ENCODE measurements at places on chromosomes 3 and 15.
A peak's percentile ranks its signal among the peaks of the same experiment; 100 is the strongest.

DNA sequence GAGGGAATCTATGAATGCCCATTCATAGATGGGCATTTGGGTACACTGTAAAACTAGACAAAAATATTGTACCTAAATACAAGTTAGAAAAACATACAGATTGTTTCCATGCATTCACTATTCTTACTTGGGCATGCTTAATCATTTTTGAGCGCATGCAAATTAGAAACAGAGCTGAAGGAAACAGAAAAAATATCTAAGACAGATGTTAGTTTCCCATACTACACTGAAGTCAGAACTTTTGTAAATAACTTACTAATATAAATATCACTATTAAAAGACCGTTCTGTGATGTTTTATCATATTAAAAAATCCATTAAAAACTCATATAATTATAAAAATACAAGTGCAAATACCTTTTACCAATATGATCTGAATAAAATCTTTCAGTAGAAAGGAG, 58.7 kb downstream of the GOLIM4 start:
- DNase-seq: no peak

DNA sequence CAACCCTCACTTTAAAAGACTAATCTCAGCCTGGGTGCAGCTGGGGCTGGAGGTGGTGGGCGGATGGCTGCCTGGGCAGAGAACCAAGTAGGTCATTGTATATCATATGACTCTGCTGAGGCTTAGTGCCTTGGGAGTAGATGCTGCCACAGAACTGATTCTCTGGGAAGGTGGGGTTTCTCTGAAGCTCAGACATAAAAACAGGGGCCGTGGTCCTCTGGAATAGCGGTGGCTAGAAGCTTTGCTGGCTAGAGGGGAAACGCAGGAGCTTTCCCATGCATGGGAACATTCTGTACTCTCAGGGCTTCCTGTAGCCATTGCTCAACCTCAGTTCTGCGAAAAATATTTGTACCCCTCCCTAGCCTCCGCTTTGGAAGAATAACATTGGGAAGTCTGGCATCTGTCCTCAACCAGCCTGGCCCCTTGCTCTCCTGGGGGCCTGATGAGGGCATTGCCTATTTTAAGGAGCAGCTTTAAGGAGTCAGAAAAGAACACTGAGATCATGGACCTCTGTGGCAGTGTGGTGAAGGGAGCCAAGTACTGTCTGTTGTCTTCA, 14.7 kb downstream of the TIMP4 start:
- DNase-seq: peak; percentile 14

DNA sequence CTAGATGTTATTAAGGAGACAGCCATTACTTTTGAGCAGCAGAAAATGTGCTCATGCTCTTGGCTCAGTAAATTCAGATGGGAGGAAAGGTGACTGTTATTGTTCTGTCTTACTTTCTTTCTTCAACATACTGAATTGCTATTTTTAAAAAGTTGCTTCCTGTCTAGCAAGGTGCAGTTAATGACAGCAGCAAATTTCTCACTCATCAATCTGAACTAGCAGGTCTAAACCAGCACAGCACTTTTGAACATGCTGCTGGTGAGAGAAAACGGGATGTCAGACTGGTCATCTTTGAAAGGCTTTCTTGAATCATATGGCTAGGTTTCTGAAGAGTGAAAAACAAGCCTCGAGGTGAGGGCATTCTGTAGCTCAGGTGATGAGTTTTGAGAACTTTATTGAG, 384.7 kb downstream of the MFSD1 start:
- DNase-seq: no peak

DNA sequence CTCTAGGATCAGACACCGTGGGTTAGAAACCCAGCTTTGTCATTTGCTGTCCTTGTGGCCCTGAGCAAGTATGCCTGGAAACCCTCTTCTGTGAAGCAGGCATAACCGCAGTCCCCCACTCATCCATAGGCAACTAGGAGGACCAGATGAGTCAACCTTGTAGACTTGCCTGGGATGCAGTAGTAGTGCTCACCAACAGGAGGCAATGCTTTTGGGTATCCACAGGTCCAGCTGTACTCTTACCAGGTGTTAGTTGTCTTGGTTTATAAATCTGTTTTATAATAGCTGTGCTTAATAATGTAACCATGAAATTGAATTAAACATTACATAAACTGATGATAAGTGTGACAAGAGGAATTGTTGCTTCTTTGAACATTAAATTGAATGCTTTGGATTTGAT, 389.3 kb downstream of the IL20RB start:
- DNase-seq: no peak

- no peak for DNase-seq
These were observed 776.5 kb downstream of the ROBO2 start for GRCh38 chr3:77816366-77816765.

DNA sequence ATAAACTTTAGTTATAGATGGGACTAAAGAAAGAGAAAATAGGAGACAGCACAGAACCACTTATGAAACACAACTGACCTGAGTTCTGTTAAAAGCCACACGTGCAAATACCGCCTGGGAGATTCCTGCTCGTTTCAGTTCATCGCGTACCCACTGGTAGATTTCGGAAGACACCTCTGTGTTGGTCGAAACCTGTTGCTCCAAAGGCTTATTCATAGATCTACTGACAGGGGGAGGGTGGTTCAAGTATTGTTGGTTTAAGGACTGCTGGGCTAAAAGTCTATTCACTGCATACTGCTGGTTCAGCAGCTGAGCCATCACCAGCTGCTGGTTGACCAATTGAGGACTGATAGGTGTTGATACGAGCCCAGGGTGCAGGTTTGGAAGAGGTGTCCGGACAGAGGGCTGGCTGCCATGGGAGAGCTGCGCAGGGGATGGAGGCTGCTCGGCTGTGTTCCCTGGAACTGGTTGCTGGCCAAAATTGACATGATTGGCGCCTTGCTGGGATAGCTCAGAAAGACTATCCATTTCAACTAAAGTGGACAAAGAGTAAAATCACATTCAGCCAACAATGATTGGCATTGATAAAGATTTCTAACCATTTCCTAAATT, 30.6 kb downstream of the SATB1 start:
- DNase-seq: no peak

DNA sequence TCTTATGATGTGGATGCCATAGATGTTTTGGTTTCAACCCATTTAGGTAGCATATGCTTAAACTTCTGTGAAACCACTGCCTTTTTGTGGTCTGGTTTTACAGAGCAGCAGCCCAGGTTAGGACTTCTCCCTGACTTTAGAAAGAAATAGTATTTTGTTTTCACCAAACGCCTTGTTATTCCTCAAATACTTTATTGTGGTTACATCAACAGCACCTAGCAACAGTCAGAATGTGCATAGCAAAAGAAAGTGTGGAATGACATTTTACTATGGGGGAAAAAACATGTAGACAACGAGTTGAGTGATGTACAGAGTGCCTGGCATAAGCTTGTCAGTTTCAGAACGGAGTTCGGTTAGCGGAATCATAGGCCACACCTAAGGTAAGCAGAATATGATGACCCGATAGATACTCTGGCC, 159.2 kb downstream of the TPRG1 start:
- no peak for DNase-seq

GRCh38 chr3:48899273-48899672, 591 bp upstream of the SLC25A20 start:
- no peak for DNase-seq

DNA sequence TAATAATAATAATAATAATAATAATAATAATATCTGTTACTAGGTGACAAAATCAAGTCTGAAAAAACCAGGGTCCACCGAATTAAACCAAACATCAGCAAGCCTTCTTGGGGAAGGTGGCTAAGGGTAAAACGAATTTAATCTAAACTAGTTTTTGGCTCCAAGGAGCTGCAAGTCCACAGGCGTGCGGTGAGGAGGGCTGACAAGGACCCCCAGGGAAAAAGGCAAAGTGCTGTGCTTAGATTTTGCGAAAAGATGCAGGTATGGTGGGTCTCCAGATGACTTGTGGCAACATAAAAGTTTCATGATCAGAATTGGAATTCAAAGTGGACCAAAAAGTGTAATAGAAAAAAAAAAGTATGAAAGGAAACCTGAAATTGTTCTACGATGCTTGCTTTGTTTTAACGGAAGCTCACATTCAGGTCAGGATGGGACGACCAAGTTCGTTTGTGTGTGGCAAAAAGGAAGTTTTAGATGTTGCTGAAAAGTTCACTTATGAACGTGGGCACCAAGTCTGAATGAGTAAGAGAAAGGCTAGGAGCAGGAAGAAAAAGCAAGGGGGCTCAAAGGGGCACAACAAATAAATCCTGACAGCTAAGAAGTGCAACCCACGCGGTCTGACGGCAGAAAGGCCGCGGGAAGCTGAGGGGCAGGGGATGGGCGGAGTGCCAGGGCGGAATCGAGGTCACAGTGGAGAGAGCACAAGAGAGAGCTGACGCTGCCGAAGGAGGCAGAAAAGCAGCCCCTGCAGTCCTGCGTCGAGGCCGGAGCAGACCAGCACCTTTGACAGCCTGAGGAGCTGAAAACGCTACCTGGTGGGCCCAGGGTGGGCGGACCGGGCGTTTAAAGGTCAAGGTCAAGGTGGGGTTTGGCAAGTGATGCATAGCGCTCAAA, 1.1 kb downstream of the WDR82 start:
- DNase-seq: peak; percentile 48

DNA sequence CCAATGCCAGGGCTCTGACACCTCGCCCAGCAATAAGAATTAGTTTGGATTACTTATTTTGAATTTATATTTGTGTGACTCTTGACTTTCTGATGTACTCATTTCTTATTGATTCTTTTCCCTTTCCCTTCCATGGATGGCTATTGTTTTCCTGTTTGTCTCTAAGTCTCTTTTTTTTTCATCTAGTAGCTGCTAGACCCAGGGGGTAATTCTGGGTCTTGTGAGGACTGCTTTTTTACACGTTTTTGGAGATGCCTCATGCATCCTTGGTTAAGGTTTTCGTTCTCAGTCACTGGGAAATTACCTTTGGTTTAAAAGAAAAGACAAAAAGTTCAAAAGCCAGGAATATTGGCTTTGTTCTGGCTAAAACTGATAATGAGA, 70.2 kb upstream of the STRIT1 start:
- DNase-seq: no peak

DNA sequence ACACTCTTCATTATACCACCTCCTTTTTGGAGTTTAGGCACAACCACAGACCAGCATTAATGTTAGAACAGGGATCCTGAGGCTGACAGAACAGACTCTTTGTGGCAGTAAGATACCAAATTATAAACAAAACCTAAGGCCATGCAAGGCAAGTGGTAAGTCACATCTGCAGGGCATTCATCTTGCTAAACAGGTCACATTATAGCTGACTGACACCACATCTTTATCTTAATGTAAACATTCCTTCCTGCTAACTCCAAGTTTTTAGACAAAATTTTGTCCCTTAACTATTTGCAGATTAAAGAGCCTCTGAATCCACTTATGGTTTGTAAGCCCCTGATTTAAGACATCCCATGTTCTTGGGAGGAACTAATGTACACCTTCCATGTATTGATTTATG, 500.6 kb downstream of the PYDC2 start:
- no peak for DNase-seq

DNA sequence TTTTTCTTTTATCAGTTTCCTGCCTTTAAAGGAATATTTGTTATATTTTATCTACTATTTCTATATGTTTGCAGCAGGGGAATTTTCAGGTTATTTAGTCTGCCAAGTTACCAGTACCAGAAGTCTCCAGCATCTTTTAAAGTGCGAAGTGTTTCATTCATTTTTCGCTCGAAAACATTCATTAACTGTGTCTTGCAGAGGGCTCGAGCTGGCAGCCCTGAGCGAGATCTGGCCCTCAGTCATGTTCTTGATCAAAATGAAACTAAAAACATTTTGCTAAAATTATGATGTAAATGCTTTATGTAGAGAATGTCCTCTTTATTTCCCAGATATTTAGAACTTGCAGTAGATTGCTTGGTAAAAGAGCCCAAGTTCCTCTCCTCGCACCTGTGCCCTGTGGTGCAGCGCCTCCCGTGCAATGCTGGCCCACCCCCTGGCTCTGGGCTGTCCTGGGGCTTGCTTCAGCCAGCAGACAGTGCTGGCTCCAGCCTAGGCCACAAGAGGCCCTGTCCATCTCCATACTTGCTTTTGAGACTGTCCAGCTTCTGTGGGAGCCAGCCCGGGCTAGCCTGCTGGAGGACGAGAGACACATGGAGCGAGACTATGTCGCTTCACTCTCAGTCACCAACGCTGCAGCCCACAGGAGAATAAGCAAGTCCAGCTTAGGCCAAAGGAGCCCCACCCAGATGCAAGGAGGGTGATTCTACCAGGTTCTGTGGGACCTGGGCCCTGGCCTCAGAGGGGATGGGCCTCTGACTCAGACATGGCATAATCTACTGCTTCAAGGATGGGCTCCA, 71.9 kb upstream of the PRR23E start:
- DNase-seq: no peak

- DNase-seq: no peak
These were observed 699.5 kb upstream of the CFAP20DC start for GRCh38 chr3:59749291-59749690.

- DNase-seq: peak; percentile 90
These were observed 642 bp downstream of the ZBTB11 start for GRCh38 chr3:101676216-101676764.

DNA sequence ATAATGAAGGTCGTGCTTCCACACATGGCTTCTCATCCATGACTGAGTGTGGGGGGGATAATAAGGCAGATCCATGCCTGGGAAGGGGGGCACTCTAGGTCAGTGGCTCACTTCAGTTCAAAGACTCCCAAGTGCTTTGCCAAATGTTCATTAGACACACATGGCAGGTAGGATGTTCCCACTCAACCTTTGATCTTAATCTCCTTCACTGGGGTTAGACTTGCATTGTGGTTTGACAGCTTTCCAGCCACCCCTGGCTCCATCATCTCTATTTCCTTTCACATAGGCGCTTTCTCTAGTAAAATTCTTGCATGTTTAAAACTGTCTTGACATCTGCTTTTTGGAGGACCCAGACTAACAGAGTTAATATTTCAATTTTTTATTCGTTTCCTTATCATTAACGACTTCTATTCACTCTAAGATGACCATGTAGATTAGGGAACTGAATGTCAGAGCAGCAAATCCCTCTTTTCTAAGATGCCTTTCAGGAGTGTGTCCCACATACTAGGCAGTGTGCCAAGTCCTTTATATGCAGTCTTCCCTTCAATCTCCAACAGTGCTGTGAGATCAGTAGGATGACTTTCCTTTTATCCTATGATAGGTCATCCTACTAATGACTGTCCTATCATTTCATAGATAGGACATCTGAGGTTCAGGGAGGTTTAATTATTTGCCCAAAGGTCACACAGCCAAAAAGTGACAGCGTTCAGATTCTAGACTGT, 57.9 kb downstream of the BTD start:
- DNase-seq: no peak

DNA sequence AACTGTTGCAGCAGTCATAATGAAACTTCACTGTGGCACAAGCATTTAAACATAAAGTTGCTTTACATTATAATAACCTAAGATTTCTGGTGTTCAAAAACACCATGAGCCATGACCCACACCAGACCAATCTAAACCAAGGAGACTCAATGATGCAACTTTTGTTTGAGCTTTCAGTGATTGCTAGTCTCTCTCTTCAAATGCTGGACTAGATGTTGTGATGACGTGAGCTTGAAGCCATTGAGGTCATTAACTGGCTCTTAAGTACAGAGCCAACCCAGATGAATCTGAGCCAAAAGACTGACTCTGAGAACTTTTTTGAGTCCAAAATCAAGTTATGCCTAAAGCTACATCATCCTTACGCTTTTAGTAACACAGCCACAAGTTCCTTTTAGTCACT, 36.5 kb downstream of the ATR start:
- DNase-seq: no peak

- no peak for DNase-seq
These were observed 632 bp upstream of the COPS2 start for GRCh38 chr15:49155834-49156627.

Measured in HTR-8/SVneo (cell line).